Immature natural killer cell (primary cell): ENCODE measurements at places on chromosomes 7 and 10. TPM values are rescaled to one million over a fixed set of nuclear protein-coding genes. Genes with fewer than 3 reads are reported as not detected.

- H3K27me3 ChIP-seq = peaks cover 5% of the 10 kb centered on the region
- no peaks in the 10 kb centered on the region for H3K36me3 ChIP-seq
- H3K4me1 ChIP-seq = peaks cover 18% of the 10 kb centered on the region
- peak overlapping the region; percentile 87 for H3K4me3 ChIP-seq
- peak overlapping the region; percentile 83 for H3K27ac ChIP-seq
These were observed 34.7 kb downstream of the MRPS24 start for GRCh38 chr7:43834463-43835251.

- DNase-seq = no peak
- H3K36me3 ChIP-seq = no peaks in the 10 kb centered on the region
- H3K27me3 ChIP-seq = no peaks in the 10 kb centered on the region
- no peaks in the 10 kb centered on the region for H3K4me1 ChIP-seq
These were observed 297.9 kb upstream of the ETV1 start for GRCh38 chr7:14287398-14287797.

GRCh38 chr10:61774031-61774430, 111.3 kb downstream of the CABCOCO1 start:
- H3K27me3 ChIP-seq = no peaks in the 10 kb centered on the region
- no peak overlapping the region for H3K27ac ChIP-seq
- no peaks in the 10 kb centered on the region for H3K36me3 ChIP-seq
- no peaks in the 10 kb centered on the region for H3K4me1 ChIP-seq
- H3K4me3 ChIP-seq = no peak overlapping the region

DNA sequence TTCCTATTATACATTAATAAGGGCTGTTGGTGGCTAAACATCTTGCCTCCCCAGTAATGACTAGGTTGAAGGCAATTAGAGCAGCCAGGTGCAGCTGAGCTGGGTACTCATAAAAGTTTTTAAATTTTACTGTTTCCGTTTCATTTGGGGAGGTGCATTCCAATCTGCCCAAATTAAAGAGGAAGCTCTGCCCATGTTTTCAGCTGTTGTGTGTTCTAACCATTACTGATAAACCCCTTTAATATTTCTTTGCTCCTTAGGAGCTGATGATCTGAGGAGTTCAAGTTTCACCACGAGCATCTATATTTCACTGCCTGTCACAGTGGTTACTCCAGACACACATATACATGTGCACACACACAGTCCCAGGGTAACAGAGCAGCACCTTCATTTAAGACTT, 94.4 kb downstream of the JAZF1 start:
- H3K4me3 ChIP-seq = no peak overlapping the region
- no peaks in the 10 kb centered on the region for H3K27me3 ChIP-seq
- peak overlapping the region; percentile 5 for H3K27ac ChIP-seq
- H3K36me3 ChIP-seq = no peaks in the 10 kb centered on the region
- H3K4me1 ChIP-seq = peaks cover 67% of the 10 kb centered on the region
- no peak for DNase-seq

DNA sequence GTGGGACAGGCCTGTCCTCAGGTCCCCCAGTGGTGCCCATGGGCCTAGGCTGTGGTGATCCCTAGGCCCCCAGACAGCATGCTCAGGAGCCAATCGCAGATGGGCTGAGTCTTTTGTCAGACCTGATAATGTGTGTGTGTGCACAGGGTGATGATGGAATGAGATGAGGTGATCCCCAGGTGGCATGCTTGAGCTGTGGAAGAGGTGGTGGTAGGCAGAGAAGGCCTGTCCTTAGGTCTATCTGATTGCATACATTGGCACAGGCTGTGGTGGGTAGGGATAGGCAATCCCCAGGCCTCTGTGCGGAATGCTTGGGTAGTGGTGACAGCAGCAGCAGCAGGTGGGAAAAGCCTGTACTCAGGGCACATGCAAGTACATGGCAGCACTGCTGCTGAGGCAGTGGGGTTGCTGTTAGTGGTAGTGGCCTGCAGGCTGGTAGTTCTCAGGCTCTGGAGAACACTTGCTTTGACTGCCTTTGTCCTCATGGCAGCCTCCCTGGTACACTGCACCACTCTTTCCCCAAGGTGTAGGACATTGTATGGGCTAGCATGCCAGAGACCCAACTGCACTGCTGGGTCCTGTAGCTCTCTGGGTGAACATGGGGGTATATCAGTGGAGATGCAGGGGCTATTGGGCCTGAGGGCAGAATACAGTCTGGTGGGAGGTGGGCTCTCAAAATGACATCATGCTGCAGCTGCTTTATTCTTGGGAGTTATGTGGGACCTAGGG, 260.9 kb upstream of the PLPP4 start:
- no peak overlapping the region for H3K4me3 ChIP-seq
- no peaks in the 10 kb centered on the region for H3K36me3 ChIP-seq
- H3K27ac ChIP-seq = no peak overlapping the region
- peaks cover 9% of the 10 kb centered on the region for H3K27me3 ChIP-seq
- DNase-seq = no peak

GRCh38 chr10:127834221-127834620, 58.5 kb downstream of the CLRN3 start:
- H3K36me3 ChIP-seq = no peaks in the 10 kb centered on the region
- no peaks in the 10 kb centered on the region for H3K4me1 ChIP-seq
- H3K27me3 ChIP-seq = no peaks in the 10 kb centered on the region
- no peak overlapping the region for H3K27ac ChIP-seq

DNA sequence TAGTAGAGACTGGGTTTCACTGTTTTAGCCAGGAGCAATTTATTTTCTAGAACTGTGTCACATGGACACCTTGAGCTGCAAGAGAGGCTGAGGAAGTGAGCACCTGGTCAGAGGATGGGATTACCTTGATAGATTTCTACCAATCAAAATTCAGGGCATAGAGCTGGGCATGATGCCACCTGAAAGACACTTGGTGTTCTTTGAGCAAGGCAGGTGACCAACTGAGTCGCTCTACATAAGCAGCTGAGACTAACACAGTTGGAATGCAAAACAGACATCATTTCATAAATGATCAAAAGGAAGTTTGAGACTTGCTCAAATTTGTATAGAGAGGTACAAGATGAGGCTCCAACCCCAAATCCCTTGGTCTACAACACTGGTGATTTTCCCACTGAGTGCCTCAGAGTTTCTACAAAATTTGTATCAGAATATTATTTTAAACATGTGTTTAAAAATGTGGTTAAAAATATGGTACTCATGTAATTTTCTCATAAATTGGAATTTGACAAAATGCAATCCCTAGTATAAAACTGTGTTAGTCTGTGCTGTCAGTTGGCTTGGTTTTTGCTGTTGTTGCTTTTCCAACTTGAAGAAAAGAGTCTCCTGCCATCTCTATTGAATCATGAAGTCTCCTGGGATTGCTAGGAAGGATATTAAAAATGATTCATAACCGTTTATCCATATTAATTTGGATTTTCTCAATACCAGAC, 156.4 kb upstream of the MDFIC start:
- DNase-seq = no peak
- H3K27me3 ChIP-seq = peaks cover 2% of the 10 kb centered on the region
- H3K27ac ChIP-seq = no peak overlapping the region

- DNase-seq = no peak
- H3K4me1 ChIP-seq = no peaks in the 10 kb centered on the region
- no peak overlapping the region for H3K27ac ChIP-seq
- H3K4me3 ChIP-seq = no peak overlapping the region
- no peaks in the 10 kb centered on the region for H3K27me3 ChIP-seq
These were observed 3.7 kb downstream of the AGR2 start for GRCh38 chr7:16801111-16801542.

GRCh38 chr7:3974329-3974728, 673.3 kb downstream of the SDK1 start:
- no peak for DNase-seq
- H3K27me3 ChIP-seq = peaks cover 5% of the 10 kb centered on the region
- H3K4me3 ChIP-seq = no peak overlapping the region
- H3K36me3 ChIP-seq = no peaks in the 10 kb centered on the region
- no peak overlapping the region for H3K27ac ChIP-seq

- no peak overlapping the region for H3K4me3 ChIP-seq
- peaks cover 6% of the 10 kb centered on the region for H3K4me1 ChIP-seq
- DNase-seq = no peak
These were observed 66.2 kb upstream of the STEAP1B start for GRCh38 chr7:22566176-22566575.

DNA sequence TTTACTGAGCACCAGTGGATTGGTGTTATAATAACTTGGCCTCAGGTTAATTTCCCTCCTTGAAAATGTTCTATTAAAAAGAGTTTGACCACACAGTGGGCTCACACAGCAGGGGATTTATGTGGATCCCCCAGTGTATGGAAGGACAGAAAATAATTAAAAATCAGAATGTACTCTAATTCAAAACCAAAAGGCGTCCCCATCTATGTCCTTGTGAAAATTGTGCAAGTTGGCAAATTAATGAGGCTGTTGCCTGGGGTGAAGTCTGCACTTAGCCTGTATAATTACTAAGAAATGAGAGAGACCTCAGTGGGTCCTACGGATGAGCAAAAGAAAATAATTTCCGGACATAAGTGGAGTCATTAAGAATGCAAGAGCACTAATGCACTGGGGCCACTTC, 31.1 kb downstream of the PIK3CG start:
- no peak for DNase-seq
- peak overlapping the region; percentile 37 for H3K27ac ChIP-seq
- no peak overlapping the region for H3K4me3 ChIP-seq
- peaks cover 34% of the 10 kb centered on the region for H3K36me3 ChIP-seq

- peaks cover 5% of the 10 kb centered on the region for H3K36me3 ChIP-seq
- H3K27ac ChIP-seq = no peak overlapping the region
- peaks cover 11% of the 10 kb centered on the region for H3K4me1 ChIP-seq
- H3K27me3 ChIP-seq = peaks cover 3% of the 10 kb centered on the region
These were observed 240.2 kb downstream of the MAD1L1 start for GRCh38 chr7:1992554-1992953.

DNA sequence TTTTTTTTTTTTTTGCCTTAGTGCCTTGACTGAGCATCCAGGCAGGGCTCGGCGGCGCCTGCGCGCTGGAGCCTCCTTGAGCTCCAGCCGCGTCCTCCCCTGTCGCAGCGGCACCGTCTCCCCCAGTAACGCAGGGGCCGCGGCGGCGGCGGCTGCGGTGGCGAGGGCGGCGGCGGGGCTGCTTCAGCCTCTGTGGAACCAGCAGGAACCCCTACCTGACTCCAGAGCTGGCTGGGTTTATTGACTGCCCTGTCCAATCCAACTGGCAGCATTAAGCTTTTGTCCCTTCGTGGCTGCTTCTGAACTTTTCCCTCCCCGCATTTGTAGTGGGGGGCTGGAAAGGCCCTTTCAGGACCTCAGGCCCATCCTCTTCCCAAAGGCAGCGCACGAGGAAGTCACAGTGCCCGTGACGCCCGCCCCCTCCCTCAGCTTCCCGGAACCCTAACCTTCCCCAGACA, at the start of gene GPR85:
TSS of gene GPR85 (minus strand) at position 397 of the 458 bp plus-strand sequence. CDS start 2,106 bp downstream, outside the sequence.
- no peaks in the 10 kb centered on the region for H3K36me3 ChIP-seq
- no peaks in the 10 kb centered on the region for H3K4me1 ChIP-seq
- H3K4me3 ChIP-seq = no peak within 1 kb of the TSS
- H3K27ac ChIP-seq = no peak within 1 kb of the TSS

Gene OLAH
- polyA plus RNA-seq = not detected

Gene TRPV5
- not detected for polyA plus RNA-seq

Gene CFAP70
- polyA plus RNA-seq = not detected
